ENCODE measurements at places on chromosomes 11 and 22.

- no peak for DNase-seq
Measured at GRCh38 chr11:130622141-130622542, 173.7 kb downstream of the ADAMTS15 start.

DNA sequence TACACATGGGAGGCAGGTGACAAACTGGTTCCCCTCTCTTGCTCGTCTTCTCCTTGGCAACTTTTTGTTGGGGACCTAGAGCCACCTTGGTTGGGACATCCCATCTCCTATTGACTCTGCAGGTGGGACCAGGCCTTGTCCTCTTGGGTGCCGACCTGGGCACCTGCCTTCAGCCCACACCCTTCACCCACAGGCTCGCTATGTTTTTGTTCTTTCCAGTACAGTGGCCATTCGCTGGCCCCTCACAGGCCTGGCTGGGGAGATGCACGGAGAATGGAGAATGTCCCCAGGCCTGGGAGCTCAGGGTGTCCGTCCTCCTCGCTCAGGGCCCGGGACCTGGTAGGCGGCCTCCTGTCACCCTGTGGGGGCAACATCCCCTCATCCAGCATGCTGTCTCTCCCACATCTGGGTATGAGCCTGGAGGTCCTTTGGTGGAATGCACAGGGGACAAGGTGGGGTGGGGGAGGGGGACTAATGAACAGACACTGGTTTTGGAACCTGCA, 14.9 kb upstream of the OMP start:
- no peak for DNase-seq

DNA sequence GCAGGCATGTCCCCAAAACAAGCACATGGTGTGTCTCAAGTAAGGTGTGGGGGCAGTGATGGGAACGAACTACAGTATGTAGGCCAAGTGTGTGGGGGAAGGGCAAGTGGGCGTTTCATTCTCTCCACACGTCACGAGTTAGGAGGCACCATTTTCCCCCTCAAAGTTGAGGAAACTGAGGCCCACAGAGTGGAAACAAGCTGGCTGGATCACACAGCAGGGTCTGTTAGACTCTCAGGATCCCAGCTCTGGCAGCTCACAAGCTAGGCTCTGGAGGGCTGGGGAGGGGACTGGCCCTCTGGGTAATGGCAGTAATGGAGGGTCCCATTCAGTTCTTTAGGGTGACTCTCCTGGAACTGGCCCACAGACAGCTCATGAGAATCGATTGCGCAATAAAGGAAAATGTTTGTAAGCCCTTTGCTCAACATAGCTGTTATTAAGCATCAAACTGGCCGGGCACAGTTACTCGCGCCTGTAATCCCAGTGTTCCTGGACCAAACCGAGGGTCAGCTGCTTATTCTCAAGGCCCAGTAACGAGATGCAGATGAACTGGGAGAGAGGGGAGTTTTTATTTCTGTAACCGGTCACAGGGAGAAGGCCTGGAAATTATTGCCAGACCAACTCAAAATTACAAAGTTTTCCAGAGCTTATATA, 24.1 kb upstream of the TUB start:
- DNase-seq: no peak

DNA sequence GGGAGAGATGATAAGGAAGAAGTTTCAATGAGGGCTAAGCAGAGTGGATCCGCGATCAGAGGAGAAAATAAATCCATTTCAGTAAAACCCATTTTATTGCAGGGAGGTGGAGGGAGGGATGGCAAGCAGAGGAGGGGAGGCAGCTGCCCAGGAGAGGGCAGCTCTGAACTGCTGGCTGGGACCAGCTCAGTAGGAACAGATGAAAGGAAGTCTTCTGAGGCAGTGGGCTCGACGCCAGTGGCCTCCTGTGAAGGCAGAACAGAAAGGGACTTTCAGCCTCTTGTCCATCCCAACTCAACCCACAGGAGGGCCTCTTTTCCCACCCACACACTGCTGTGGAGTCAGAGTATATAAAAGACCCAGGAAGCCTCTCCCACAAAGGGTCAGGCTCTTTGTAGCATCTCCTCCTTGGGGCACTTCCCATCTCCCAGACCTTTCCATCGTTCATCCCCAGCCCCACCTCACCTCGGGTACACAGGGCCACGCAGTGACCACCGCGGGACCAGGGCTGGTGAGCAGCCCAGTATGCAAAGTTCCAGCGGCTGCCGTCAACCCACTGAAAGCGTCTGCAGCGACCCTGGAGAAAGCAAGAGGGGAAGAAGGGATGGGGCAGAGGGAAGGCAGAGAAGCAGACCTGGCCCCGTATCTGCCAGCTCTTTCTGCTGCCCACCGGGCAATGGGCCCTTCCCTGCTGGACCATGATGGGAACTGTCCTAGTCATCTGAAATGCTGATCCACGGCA, 3.0 kb downstream of the PRG2 start:
- no peak for DNase-seq

DNA sequence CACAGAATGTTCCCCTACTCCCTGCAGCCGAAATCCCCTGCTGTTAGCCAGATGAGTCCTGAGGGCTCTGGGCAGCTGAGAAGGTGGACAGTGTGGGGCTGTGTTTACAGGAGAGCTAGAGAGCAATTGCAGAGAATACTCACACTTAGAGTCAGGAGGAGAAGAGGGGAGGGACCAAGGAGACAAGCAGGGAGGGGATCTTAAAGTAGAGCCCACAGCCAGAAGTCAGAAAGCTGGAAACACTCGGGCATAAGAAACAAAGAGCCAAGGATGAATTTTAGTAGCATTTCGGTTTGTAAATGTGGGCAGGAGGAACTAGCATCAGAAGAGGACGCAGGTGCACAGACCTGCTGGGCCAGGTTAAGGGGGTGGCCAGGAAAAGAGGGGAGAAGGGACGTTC, 1435.9 kb downstream of the BRD1 start:
- DNase-seq: no peak

DNA sequence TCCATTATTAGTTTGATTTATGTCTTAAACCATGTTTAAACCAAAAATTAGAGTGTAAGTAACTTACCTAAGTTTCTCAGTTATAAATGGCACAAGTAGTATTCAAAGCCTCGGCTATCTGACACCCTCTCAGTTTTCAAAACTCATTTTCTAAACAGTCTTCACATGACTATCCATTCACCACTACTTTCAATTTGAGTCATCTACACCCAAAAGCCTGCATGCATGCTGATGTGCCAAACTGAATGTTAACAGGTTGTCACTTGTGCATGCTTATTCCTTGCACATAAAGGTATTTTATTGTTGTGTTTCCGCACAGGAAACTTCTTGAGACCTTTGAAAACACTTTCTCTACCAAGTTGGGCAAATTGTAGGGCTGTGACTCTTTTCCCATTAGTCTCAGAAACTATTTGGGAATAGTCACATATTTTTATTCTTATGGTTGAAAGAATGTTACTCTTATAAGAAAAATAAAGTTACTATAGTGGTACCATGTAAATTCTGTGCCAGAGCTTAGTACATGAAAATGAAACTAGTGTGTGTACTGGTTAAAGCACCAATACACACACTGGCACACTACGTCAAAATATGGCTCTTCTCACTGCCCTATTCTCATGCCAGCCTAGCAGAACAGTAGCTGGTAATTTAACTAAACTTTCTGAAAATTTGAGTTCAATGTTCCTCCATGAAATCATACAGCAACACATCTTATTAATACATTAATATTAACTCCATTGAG, 2.2 kb upstream of the OR51E2 start:
- no peak for DNase-seq

DNA sequence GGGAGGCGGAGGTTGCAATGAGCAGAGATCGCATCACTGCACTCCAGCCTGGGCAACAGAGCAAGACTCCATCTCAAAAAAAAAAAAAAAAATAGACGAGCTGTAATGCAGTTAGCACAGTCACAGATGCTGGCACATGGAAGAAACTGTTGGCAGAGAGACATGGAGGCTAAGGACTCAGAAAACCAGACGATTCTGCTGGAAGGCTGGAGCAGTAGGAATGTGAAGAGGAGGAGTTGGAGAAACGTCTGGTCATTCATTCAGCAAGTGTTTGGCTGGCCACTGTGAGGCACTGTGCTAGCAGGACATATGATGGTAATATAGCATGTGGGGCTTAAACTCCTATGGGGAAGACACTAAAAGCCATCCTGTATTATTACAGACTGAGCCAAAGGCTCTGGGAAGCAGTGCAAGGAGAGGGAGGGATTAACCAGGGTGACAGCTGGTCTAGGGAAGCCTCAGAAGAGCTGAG, 5.0 kb downstream of the UQCR10 start:
- DNase-seq: no peak

DNA sequence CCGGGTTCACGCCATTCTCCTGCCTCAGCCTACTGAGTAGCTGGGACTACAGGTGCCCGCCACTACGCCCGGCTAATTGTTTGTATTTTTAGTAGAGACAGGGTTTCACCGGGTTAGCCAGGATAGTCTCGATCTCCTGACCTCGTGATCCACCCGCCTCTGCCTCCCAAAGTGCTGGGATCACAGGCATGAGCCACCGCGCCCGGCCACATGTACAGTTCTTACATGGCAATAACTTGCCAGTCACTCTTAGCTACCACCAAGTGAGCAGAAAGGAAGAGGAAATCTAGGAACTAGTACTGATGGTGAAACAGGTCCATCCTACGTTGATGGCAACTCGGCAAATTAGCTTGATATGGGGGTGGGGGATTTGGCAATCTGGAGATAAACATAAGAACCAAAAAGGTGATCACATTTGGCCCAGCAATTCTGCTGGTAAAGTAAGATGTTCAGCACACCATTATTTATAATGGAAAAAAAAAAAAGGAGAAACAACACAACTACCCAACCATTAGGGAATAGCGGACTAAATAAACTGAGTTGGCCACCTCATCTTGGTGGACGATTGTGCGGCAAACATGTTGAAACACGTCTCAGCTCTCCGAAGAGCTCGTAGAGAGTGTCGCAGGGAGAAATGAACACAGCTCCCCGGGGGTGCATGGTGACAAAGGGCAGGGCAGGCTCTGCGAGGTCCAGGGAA, 5.3 kb downstream of the NLRP6 start:
- no peak for DNase-seq

DNA sequence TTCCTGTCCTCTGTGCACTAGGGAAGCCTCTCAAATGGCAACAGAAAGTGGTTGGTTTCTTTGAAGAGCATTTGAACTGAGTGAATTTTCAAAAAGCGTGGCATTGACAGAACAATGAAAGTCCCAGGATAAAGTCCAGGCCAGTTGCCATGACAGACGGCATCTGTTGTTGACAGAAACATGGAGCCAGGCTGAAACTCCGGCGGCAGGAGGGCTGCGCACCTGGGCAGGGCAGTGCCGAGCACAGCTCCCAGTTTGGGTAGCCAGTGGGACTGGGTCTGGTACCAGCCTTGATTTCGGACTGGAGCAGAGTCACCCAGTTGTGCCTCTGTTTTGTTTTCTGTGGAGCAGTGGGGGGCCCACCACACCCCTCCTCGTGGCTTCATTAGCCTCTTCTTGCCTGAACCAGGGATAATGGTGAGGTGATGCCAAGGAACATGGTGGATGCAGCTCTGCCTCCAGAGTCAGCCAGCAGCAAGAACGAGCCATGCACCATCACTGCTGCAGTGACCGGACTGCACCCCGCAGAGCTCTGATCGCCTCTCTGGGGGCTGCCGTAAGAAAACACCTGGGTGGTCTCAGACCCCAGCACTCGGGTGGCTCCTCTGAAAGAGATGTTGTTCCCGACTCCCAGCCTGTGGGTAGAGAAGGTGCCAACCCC, 9.8 kb upstream of the SEPTIN5 start:
- no peak for DNase-seq

DNA sequence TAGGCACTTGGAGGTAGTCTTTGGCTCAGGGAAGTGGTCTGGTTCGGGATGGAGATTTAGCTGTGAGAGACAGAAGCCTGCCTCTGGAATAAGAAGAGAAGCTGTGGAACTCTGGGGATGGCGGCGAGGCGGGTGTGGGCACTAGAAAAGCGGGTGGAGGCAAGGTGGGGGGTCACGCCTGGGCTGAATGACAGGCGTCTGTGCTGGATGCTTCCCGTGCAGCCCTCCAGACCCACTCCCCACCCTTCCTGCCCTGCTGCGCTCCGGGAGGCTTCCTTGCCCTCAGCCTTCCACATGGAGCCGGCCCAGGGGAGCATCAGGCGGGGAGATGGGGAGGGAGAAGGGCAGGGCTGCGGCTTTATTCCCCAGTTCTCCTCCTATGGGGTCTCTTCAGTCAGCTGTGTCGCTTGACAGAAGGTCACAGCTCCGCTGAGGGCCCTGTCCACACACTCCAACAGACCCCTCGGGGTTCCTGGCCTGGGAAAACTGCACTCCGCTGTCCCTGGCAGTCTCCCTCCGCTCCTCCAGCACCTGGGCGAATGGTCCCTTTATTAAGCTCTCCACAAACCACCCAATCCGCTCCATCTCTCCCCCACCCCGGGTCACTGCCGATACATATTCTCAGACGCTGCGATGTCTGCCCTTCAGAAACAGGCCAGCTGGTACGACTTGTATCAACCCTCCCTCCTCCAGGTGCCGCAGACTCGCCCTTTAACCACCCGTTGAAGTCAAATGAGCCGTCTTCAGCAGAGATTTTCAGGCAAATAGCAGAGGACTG, 6.2 kb downstream of the DNAJB13 start:
- no peak for DNase-seq

DNA sequence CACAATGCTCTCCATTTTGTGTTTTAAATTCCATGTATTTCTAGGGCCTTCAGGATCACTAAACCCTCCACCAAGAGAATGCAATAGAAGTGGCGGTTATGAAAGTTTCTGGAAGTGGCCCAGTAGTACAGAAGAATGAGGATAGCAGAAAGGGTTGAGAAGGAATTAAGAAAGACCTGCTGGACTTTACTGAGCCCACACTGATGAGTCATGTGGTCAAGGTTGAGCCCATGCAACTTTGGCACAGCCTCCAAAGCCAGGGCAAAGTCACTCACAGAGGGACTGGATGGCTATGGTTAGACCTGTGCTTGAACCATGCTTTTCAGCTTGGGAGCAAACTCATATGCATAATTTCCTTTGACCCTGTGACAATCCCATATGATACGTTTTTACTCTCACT, 102.9 kb upstream of the PLET1 start:
- DNase-seq: no peak

DNA sequence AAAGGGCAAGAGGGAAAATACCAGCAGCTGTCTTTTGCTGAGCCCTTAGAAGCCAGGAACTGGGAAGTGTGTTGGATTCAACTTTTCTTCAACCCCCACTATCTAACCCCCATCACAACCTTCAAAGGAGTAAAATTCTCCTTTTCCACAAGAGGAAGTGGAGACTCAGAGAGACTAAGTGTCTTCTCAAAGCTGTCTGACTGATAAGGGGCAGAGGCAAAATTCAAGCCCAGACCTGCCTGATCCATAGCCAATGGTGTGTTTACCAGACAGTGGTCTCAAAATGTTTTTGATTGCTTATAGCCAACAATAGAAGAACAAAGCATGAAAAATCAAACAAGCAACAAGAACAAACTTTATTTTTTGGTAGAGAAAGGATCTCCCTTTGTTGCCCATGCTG, 707.0 kb downstream of the NTM start:
- no peak for DNase-seq

Measured in activated CD8-positive, alpha-beta memory T cell treated with anti-CD3 and anti-CD28 coated beads for 1 hour (primary cell).